ENCODE measurements at places on chromosomes 7 and 10. TPM values are rescaled to one million over a fixed set of nuclear protein-coding genes. Genes with fewer than 3 reads are reported as not detected.

GRCh38 chr7:55964261-55965099 lies at the start of gene NIPSNAP2:
Gene NIPSNAP2, plus strand, starts transcription at chr7:55964585. Its CDS starts 25 bp downstream, at chr7:55964610.
- peaks cover 13% of the 10 kb centered on the region for H3K27me3 ChIP-seq
- H3K4me3 ChIP-seq, result peak within 1 kb of the TSS; percentile 99
- DNase-seq, result peak; percentile 82
- peak within 1 kb of the TSS; percentile 84 for H3K27ac ChIP-seq

- no peaks in the 10 kb centered on the region for H3K4me1 ChIP-seq
- no peak for DNase-seq
- H3K36me3 ChIP-seq, result no peaks in the 10 kb centered on the region
- no peak overlapping the region for H3K27ac ChIP-seq
- H3K4me3 ChIP-seq, result no peak overlapping the region
- H3K27me3 ChIP-seq, result no peaks in the 10 kb centered on the region
These were observed 64.4 kb downstream of the SEPTIN7 start for GRCh38 chr7:35865287-35865686.

DNA sequence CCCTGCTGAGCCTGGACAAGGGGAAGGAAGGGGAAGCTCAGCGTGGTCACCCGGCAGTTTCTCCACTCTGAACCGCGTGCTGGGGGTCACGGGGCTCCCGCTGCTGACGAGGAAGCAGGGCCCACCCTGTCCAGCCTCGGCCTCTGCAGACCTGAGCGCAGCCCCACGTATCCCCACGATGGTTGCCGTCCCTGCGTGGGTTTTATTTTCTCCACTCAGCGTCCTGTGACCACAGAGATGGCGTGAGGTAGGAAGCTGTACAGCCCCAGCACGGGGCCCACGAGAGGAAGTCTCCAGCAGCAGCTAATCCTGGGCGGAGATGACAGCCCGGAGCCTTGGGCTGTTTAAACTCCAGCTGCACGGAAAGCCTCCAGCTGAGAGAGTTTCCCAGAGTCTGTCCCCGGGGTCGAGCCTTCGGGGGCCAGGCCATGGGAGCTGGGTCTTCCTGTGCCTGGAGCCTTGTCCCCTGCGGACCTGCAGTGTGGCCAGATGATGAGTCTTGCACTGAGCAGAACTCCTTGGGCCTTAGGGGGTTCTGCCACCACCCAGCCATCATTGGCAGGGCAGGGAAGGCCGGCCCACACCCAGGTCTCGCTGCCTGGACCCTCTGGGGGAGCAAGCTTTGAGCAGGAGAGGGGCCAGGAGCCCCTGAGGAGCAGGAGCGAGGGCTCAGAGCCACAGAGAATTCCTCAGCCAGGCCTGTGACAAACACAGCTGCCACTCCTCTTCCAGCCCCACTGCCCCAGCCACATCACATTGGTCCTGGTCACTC lies 72.8 kb upstream of the FAM20C start:
- no peak overlapping the region for H3K27ac ChIP-seq
- peaks cover 32% of the 10 kb centered on the region for H3K4me1 ChIP-seq
- no peaks in the 10 kb centered on the region for H3K27me3 ChIP-seq
- DNase-seq, result no peak
- no peak overlapping the region for H3K4me3 ChIP-seq

GRCh38 chr10:4780782-4781181 lies 45.2 kb upstream of the AKR1E2 start:
- no peaks in the 10 kb centered on the region for H3K36me3 ChIP-seq
- no peak for DNase-seq
- H3K27me3 ChIP-seq, result no peaks in the 10 kb centered on the region
- H3K4me1 ChIP-seq, result no peaks in the 10 kb centered on the region

DNA sequence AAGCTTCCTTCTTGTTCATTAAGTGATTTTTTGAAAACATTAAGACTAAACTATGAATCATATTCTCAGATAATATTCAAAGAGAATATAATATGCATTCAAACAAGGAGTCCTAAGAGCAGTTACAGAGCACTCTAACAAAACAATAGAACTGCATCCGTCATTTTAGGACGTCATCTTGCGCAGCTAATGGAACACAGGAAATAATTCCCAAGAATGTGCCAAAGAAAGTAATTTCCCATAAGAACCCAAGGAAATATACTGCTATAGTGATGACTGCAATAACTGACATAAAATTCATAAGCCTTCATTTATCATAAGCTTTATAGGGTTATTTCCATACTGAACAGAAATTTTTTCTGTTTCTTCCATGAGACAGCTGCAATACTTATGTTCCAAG lies 28.3 kb upstream of the CASD1 start:
- H3K4me1 ChIP-seq, result no peaks in the 10 kb centered on the region
- H3K4me3 ChIP-seq, result no peak overlapping the region
- H3K27me3 ChIP-seq, result no peaks in the 10 kb centered on the region
- no peaks in the 10 kb centered on the region for H3K36me3 ChIP-seq

DNA sequence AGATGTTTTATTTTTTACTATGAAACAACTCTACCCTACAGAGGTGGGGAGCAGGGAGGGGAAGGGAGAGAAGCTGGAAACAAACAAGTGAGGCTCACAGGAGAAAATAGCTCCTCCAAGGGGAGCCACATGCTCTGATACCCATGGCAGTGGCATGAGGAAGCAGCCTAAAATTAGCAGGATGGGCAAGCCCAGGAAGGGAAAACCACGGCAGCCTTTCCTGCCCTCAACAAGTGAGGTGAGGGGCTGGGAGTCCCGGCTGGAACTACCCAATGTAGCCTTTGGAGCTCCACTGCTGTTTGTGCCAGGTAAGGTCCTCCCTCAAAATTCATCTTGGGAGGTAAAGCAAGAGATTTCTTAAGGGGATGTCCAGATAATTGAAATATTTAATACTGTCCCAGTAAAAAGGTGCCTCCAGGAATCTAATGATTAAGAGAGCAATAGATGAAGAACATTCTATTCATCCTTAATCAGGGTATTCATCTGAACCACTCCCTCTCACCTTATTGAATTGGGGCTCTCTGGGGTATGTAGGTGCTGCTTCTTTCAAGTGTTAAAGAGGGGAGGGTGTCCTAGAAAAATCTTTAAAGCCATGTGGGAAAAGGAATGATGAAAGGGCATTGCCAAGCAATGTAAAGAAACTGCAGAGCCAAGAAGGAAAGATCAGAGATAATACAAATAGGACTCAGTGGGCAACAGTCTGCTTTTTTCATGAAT lies 12.8 kb upstream of the HERC4 start:
- DNase-seq, result no peak
- H3K27ac ChIP-seq, result no peak overlapping the region
- no peak overlapping the region for H3K4me3 ChIP-seq
- H3K4me1 ChIP-seq, result no peaks in the 10 kb centered on the region
- H3K36me3 ChIP-seq, result no peaks in the 10 kb centered on the region

GRCh38 chr7:21355406-21355874 lies 72.4 kb upstream of the SP4 start:
- no peaks in the 10 kb centered on the region for H3K27me3 ChIP-seq
- H3K4me1 ChIP-seq, result no peaks in the 10 kb centered on the region
- no peak overlapping the region for H3K4me3 ChIP-seq
- no peak for DNase-seq
- no peak overlapping the region for H3K27ac ChIP-seq
- H3K36me3 ChIP-seq, result no peaks in the 10 kb centered on the region

DNA sequence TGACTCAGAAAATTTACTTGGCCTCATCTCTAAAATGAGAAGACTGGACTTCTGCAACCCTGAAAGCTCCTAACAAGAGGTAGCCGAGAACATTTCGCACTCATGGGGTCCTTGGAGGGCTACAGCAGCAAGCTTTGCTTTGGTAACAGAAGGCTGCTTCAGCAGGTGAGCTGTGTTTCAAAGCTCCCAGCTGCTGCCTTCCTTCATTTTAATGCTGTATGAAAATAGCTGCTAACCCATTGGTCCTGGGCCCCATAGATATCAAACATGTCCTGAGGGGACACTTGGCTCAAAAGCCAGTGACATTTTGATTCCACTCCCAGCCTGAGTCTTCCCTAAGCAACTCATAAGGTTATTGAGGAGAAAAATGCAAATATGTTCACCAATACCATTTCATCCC lies 14.3 kb upstream of the MALSU1 start:
- no peaks in the 10 kb centered on the region for H3K4me1 ChIP-seq
- no peak overlapping the region for H3K27ac ChIP-seq
- no peaks in the 10 kb centered on the region for H3K27me3 ChIP-seq
- DNase-seq, result no peak
- H3K36me3 ChIP-seq, result no peaks in the 10 kb centered on the region

DNA sequence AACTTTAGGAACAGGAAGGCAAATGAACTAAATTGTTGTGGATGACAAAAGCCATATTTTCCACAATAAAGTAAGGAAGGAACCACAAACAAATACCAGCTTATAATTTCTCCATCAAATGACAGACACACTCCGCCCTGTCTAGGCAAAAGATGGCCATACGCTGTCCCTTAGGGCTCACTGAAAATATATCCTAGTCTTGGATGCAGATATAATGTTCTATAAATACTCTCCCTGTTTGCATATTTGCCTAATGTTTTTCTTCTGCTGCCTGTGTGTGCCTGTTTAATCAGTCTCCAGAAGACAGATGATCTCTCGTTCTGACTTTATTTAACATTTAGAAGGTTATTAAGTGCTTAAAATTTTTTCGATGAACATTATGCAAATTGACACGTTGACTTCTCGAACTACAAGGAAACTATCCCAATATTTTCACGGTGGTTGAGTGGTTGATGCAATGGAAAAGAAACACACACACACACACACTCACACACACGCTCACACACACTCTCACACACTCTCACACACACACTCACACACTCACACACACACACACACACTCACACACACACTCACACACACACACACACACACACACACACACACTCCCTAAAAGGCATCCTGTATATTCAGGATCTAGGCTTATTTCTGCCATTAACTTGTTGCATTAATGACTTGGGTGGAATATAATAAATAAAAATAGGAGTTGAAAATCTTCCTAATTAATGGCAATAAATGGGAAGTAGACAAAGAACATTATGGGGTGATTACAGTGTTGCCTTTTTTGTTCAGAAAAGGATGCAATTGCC lies 297.1 kb downstream of the PRPF18 start:
- DNase-seq, result no peak
- 0 out of 2 replicates have a peak overlapping the region, but pooled peaks have one; percentile 85 for H3K27ac ChIP-seq
- H3K4me3 ChIP-seq, result no peak overlapping the region
- H3K36me3 ChIP-seq, result no peaks in the 10 kb centered on the region
- peaks cover 24% of the 10 kb centered on the region for H3K4me1 ChIP-seq

- H3K36me3 ChIP-seq, result no peaks in the 10 kb centered on the region
- no peaks in the 10 kb centered on the region for H3K4me1 ChIP-seq
- H3K4me3 ChIP-seq, result no peak overlapping the region
- no peak for DNase-seq
- no peaks in the 10 kb centered on the region for H3K27me3 ChIP-seq
These were observed 55.5 kb downstream of the COL1A2 start for GRCh38 chr7:94450044-94450697.

DNA sequence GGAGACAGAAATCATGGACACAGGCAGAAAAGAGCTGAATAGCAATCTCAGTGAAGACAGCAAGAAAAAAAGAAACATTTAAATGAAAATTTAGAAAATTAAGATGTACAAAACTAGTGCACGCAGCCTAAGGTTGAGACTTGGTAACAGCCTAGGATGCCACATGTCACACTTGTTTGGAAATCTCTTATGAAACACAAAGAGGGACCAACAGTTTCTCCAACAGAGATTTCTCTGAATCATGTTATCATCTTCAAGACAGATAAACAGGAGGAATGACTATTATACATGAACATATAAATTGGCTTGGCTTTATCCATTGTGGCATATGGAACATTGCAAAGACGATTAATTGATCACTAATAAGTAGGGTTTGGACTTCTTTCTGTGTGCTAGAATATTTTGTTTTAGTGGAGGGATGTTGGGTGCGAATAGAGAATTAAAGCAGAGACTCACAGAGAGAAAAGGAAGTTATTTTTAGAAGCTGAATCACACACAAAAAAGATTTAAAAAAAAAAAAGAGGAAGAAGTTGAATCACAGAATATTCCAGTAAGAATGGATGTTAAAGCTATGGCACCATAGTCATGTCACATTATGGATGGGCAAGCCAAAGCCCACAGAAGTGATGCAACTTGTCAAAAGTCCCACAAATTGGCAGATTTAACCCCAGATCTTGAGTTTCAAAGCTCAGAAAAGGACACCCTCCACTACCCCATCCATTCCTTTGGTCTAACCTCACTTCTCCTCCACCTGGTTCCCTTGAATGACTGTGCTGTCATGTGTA lies 91.6 kb downstream of the MYOF start:
- H3K27me3 ChIP-seq, result no peaks in the 10 kb centered on the region
- DNase-seq, result no peak
- H3K4me1 ChIP-seq, result no peaks in the 10 kb centered on the region
- no peak overlapping the region for H3K27ac ChIP-seq
- no peaks in the 10 kb centered on the region for H3K36me3 ChIP-seq

DNA sequence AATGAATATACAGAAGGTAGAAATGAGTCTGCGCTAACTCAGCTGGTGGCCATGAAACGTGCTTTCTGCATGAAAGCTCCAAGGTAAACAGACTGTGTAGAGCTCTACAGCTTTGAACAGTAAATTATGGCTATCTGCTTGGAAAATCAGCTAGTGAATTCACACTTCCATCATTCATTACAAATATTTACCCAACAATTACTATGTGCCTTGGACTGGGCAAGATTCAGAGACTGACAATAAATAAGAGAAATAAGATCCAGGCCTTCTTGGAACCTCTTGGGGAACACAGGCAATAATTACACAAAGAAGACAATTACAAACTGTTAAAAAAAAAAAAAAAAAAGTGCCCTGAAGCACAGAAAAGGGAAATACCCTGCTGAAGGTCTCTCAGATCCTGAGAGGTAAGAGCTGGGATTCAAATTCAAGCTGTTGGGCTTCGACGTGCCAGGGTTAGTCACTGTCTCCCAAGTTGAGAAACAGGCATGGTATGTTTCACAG lies 15.8 kb downstream of the TSPAN12 start:
- no peak overlapping the region for H3K4me3 ChIP-seq
- H3K4me1 ChIP-seq, result peaks cover 6% of the 10 kb centered on the region
- H3K27ac ChIP-seq, result no peak overlapping the region
- no peak for DNase-seq

DNA sequence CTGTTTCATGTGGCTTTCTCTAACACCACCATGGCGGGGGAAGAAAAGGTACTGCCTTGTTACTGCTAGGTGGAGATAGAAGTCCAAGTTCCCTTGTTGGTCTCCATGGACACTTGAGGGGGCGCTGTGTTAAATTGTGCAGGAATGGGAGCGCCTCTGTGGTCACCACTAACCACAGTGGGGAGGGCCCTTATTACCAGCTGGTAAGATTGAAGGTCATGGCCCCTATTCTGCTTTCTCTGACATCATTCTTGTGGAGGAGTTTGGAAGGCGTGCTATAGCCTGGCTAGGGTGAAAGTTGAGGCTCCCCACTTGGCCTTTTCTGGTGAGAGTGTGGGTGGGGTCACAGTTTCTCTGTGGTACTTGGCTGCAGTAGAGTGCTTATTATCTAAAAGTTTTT lies 14.9 kb upstream of the MXI1 start:
- peaks cover 3% of the 10 kb centered on the region for H3K27me3 ChIP-seq
- H3K27ac ChIP-seq, result no peak overlapping the region
- no peak for DNase-seq
- no peak overlapping the region for H3K4me3 ChIP-seq
- no peaks in the 10 kb centered on the region for H3K36me3 ChIP-seq

- peaks cover 5% of the 10 kb centered on the region for H3K4me1 ChIP-seq
- H3K27me3 ChIP-seq, result no peaks in the 10 kb centered on the region
- H3K4me3 ChIP-seq, result no peak overlapping the region
- DNase-seq, result no peak
- H3K27ac ChIP-seq, result no peak overlapping the region
- H3K36me3 ChIP-seq, result no peaks in the 10 kb centered on the region
These were observed 2.6 kb downstream of the CNPY4 start for GRCh38 chr7:100122067-100122466.

Gene SLC4A2
- total RNA-seq, result 148 TPM

Gene NEURL1
- 0.73 TPM for total RNA-seq

Gene CYP2E1
- total RNA-seq, result not detected

Gene AKR1B15
- 0.47 TPM for total RNA-seq

Gene NEUROD6
- total RNA-seq, result not detected

Gene C10orf67
- total RNA-seq, result 0.11 TPM

Gene XRCC2
- 34.0 TPM for total RNA-seq

Data from H1 (cell line).